ENCODE measurements at places on chromosomes 16 and 17.

DNA sequence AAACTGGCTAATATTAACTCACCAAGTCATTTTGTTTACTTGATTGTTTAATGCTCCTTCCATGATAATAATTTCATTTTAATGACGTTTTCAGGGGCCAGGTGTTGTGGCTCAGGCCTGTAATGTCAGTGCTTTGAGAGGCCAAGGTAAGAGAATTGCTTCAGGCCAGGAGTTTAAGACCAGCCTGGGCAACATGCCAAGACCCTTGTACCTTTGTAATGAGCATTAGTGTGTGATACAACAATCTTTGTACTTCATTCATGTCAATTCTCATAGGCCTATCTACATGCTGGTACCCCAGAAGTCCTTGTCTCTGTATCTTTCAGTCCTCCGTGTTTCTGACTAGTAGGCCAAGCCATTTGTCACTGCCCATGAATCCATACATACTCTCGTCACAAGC is 296.9 kb downstream of the ZFHX3 start:
- no peak for DNase-seq

GRCh38 chr17:77479372-77480198 is 338.8 kb downstream of the SEC14L1 start:
- peak; percentile 88 for DNase-seq

- no peak for DNase-seq
These were observed 59.1 kb downstream of the GRIN2A start for GRCh38 chr16:10123141-10123540.

- DNase-seq: no peak
These were observed 22.0 kb upstream of the METRNL start for GRCh38 chr17:83057397-83057761.

DNA sequence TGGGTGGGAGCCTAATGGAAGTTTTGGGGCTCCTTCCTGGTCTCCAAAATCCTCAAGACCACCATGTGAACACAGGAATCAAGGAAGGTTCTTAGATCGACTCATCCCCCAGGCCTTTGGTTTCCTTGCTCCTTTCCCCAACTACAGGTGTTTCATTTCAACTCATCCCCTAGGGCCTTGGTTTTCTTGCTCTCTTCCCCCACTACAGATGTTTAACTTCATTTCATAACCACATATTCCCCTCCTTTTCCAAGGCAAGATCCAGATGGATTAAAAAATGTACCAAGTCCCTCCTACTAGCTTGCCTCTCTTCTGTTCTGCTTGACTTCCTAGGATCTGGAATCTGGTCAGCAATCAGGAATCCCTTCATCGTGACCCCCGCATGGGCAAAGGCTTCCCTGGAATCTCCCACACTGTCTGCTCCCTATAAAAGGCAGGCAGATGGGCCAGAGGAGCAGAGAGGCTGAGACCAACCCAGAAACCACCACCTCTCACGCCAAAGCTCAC is at the start of gene CCL11:
TSS of gene CCL11 (plus strand) at position 457 of the 507 bp plus-strand sequence. CDS start 67 bp downstream, outside the sequence.
- no peak for DNase-seq

DNA sequence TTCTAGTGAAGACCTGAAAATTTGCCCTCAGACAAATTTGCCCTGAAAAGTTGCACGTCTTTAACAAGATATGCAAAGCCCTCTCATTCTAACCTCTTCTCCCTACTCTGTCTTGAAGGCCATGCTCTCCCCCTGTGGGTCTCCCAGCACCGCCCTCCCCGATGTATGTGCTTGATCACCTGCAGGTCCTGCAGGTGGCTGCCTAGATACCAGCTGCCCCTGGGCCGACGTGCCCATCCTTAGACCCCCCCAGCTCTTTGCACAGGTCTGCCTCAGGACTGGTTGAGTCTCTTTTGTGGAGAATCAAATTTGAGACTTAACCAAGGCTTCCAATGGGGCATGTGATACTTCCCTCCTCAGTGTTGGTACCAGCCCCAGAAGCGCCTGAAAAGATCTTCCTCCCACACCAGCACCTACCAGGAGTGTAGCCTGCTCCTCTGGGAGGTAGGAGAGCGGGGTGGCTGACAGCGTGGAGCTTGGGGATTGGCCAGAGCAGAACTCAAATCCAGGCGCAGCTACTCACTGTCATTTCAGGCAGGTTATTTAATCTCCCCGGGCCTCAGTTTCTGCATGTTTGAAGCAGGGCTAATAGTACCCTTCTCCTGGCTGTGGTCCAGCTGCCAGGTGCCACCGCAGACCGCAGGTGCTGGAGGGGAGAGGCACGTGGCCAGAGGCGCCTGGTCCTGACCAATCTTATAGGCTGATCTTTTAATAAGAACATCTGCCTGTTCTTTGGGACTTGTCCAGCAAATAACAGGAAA is 4.5 kb upstream of the MRPL38 start:
- no peak for DNase-seq

- DNase-seq: no peak
These were observed 5.9 kb upstream of the HSD11B2 start for GRCh38 chr16:67425061-67425460.

Measured in muscle of back (tissue), 13 donors.